ENCODE measurements at places on chromosomes 6 and 20. TPM values are rescaled to one million over a fixed set of nuclear protein-coding genes. Genes with fewer than 3 reads are reported as not detected.

Gene GPR31
- not detected for total RNA-seq

Gene OR2H1
- total RNA-seq: not detected

Gene NKX2-4
- not detected for total RNA-seq

Gene PPP1R11
- total RNA-seq: 50.9 TPM

Gene KCNK5
- total RNA-seq: 11.4 TPM

Gene ASIP
- total RNA-seq: not detected

Gene MACROD2
- 3.1 TPM for total RNA-seq

Gene TPD52L1
- 182 TPM for total RNA-seq

Gene SLC35D3
- not detected for total RNA-seq

Gene MUCL3
- 0.13 TPM for total RNA-seq

Gene CYP21A2
- 0.12 TPM for total RNA-seq

Gene TPBG
- total RNA-seq: 24.8 TPM

Gene ARMC2
- 2.8 TPM for total RNA-seq

Gene SOX4
- total RNA-seq: 92.5 TPM
